ENCODE measurements at places on chromosomes 12 and 14.

GRCh38 chr12:131603106-131603938 is 107.6 kb upstream of the SFSWAP start:
- no peak for DNase-seq

DNA sequence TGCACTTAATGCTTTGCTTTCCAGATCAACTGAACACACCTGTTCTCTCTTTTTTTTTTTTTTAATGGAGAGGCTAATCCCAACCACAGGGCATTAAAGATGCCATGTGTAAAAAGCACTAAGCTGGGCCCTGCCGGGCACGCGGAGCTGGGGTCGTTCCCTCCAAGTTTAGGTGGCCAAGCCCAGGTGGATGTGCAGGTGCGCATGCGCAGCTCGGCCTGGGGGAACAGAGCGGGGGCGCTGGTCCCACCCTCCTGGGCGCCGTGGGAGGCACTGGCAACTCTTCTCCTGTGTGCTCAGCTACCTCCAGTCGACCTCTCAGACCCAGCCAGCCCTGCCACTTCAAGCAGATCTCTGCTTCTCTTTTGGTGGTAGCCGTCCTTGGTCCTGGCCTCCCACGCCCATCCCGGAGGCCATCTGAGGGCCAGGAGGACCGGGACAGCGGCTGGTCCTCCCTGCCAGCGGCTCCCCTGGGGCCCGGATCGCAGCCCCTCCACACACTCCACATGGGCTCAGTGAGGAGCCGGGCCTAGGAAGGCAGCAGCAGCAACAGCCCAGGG is 679.3 kb downstream of the BCL11B start:
- DNase-seq = no peak

- DNase-seq = no peak
Measured at GRCh38 chr14:60723907-60724618, at the start of gene SIX4. Gene SIX4, minus strand, starts transcription at chr14:60724351. Its CDS starts 277 bp downstream, at chr14:60724074.

- DNase-seq = no peak
Measured at GRCh38 chr12:53235742-53236442, 3.9 kb upstream of the RARG start.

- DNase-seq = peak; percentile 66
Measured at GRCh38 chr14:44961151-44961553, 595 bp downstream of the KLHL28 start.

- DNase-seq = no peak
Measured at GRCh38 chr14:69612783-69613130, 1.4 kb downstream of the SUSD6 start.

DNA sequence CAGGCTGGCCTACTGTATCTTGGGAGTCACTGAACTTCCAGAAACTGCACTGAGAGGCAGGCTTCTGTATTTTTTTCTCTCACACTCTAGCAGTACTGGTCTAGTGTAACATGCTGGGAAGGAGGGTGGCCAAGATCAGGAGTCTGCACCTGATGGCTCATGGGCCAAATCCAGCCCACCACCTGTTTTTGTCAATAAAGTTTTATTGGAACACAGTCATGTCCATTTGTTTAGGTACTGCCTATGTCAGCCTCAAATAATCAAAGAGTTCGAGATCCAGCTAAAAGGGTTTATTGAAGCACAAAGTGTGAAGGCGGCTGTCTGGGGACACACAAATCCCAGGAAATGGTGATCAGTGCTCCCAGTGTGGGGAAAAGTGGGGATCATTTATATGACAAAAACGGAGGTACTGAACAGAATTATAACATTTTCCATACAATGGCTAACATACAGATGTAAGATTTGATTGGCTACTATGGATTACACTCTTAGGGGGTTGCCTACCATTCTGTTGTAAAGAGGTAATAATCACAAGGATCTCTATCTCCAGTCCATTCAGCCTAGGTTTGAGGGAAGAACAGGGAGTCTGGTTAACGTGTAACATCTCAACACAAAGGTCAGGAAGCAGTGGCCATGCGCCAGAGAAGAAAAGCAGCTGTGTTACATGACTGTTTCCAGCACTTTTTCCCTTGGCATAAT is 12.9 kb downstream of the USP30 start:
- DNase-seq = no peak

DNA sequence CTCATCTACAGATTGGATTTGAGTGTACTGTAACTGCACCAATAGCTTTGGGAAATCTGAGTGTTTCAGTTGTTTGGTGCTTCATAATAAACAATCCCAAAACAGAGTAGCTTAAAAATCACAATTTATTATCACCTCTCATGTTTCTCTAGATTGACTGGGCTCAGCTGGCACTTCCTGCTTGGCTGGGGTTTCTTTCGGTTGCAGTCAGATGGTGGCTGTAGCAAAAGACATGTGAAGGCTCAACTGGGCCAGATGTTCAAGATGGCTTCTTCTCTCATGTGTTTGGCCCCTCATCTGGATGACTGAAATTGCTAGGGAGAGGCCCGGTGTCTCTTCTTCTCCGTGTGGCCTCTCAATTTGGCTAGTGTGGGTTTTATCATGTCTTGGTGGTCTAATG is 12.1 kb upstream of the BMP4 start:
- no peak for DNase-seq
